ENCODE measurements at places on chromosomes 16 and 17.

DNA sequence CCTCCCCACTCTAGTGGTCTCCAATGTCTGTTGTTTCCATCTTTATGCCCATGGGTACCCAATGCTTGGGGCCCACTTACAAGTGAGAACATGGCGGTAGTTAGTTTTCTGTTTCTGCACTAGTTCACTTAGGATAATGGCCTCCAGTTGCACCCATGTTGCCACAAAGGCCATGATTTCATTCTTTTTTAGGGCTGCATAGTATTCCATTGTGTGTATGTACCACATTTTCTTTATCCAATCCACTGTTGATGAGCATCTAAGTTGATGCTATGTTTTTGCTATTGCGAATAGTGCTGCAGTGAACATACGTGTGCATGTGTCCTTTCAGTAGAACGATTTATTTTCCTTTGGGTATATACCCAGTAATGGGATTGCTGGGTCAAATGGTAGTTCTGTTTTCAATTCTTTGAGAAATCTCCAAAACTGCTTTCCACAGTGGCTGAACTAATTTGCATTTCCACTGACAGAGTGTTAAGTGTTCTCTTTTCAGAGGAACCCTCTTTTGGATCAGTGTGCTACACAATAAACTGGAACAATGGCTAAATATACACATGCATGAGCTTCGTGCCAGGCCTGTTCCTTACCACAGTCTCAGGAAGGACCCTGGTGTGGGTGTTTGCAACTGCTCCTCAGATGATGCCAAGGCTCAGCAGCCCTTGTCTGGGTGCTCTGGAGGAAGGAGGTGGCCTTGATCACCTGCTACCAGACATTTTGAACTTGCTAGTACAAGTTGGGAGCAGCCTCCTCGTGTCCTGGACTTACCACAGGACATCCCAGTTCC lies 34.4 kb downstream of the KNOP1 start:
- no peak for DNase-seq

- no peak for DNase-seq
These were observed 5.0 kb downstream of the CX3CL1 start for GRCh38 chr16:57377080-57377841.

DNA sequence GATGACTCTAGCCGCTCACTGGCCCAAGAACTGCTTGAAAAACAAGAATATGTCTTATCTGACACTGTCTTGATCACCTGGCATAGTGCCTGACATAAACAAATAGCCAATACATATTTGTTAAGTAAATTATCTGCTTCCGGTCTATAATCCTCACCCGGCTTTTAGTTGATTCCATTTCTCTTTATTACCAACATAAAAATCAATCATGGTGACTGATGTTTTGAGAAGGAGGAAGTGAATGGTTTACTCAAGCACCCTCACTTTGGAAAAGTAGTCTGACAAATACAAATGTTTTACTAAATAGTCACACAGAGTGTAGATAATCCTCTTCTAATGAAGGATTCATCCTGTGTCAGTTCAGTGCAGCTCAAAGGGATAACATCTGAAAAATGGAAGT lies 47.0 kb downstream of the SKAP1 start:
- DNase-seq, result no peak

DNA sequence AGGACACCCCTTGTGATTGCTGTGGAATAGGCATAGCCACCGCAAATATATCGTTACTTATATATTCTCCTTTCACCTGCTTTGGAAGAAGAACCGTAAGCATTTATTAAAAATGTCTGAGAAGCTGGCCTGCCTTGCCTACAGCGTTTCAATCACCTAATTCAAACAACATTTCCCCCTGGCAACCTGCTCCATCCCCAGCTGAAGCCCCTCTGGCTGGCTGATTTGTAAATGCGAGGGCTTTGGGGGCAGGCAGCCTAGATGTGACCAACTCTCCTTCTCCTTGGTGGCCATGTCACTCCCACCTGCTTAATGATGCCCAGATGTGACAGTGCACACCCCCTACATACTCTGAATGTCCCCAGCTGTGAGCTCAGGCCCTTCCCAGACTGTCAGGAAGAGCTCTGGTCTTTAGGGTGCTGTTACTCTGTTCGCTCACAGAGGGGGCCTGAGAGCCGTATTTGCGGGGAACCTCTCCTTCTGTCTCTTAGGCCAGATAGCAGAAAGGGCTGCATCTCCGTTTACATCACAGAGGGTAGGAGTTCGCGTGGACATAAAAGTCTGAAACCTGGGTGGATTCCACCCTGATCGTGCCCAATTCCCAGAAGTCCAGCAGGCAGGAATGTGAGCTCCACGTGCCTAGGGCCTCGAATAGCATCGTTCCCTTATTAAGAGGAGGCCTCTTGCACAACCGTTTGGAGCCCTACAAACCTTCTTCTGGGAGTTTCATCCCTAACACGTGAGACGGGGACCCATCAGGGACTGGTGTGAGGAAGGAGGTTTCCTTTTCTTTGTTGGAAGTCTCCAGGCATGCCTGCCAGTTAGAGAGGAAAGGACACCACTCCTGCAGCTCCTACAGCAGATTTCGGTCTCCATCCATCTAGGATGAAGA lies 2.4 kb upstream of the SDK2 start:
- DNase-seq, result no peak

GRCh38 chr16:89004209-89004831 lies 27.3 kb upstream of the CBFA2T3 start:
- DNase-seq, result no peak

DNA sequence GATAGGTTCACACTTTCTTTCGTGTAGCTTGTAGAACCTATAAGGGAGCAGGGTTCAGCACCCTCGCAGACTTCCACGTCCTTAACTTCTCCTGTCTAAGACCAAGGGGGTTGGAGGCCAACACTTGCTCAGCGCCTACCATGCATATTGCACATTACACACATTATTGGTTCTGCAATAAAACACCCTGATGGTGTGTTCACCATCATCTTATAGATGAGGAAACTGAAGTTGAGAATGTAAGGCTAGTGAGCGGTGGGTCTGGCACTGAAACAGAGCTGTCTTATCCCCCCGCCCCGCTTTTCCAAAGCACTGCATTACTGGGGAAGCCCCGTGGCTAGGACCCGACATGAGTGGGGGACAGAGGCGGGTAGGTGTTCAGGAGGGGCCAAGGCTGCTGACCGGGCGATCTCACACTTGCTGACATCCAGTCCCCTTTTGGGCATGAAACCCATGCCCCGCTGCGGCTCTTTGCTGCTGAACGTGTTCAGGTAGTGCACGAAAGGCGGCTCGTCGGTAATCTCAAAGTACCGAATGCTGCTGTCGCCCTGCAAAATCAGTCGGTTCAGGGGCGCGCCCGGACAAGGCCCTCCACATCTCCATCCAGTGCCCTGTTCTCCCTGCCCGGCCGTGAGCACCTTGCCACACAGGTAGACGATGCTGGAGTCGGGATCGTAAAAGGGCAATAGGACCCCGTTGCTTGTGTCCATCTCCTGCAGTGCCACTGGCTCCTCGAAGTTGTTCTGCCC lies 6.2 kb downstream of the CORO6 start:
- DNase-seq, result no peak

DNA sequence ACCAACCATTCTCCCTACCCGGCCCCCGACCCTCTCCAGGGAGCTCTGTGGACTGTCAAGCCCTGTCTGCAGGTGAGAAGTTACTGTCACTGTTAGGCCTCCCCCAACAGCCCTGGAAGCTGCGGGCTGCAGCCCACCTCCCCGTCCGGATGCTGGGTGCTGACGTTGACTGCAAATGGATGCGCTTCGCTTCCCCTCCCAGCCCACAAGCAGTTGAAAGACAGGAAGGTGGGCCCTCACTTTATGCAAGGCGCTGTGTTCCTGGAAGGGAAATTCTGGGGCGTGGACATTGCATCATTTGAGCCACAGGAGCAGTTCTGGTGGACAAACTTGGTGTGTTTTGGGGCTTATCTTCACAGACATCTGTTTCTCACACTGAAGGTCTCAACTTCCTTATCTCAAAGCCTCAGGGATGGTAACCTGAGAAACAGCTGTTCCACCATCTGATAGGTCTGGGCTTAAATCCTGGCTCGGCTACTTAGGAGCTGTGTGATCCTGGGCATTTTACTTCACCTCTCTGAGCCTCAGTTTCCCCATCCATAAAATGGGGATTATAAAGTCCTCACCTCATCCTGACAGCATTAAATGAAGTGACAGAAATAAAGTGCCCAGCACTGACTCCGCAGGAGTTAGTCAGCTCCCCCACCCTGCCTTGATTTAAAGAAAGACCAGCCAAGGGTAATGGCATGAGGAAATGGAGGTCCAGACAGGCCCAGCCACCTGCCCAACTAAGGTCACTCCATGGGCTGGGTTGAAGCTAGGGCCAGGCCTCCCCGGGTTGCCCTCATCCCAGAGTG lies 4.6 kb upstream of the DRC7 start:
- no peak for DNase-seq

DNA sequence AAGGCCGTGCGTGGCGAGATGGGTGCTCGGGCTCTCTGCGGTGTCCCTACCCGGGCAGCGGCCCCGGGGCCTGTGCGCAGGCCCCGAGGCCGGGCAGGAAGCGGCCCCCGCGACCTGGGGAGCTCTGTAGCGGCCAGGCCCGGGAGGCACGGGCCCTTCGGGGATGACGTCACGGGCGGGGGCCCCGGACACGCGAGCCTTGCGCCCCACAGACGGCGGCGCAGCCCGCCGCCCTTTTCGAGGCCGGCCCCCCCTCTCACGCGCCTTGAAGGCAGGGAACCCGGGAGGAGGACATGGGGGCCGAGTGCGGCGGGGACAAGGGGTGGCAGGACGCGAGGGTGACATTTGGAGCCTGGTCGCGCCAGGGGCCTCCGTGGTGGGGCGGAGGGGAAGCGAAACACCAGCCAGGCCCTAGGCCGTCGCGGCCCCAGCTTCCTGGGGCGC lies 1.1 kb downstream of the RAI1 start:
- no peak for DNase-seq

GRCh38 chr16:30488764-30489605 lies 16.4 kb downstream of the ITGAL start:
- DNase-seq, result no peak

GRCh38 chr16:516301-516700 lies 11.2 kb upstream of the CAPN15 start:
- no peak for DNase-seq

- DNase-seq, result no peak
These were observed 2.7 kb upstream of the BHLHA9 start for GRCh38 chr17:1267471-1267943.

DNA sequence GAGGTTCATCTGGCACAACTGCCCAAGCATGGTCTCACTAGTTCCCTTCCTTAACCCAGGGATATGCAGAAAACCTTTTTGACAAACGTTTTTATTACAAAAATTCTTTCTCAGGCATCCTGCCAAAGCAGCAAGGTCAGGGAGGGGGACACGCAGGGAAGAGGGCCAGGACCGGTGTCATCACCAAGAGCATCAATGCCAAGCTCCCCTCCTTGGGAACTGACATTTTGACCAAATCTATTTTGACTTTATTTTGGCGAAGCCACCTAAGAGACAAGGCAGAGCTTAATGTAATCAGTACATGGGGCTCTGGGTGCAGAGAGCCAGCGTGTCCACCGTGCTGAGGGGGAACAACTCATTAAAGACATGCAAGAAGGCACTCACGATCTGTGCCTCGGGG lies 265.2 kb downstream of the CBLN1 start:
- no peak for DNase-seq

DNA sequence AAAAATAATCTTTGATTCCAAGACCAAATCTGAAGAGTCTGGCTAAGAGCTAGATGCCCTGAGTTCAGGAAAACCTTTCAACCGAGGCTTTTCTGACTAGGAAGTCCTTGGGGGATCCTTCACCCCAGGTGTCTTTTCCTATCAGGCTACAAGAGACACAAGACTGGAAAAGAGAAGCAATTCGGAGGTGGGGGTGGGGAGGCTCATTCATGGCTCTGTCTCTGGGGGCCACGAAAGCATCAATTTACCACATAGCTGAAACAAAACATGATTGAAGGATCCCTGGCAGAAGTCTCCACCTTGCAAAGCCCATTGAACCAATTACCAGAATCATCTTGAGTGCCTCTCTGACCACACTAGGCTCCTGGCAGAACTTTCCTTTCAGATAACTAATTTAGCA lies 239.8 kb upstream of the SALL1 start:
- DNase-seq, result no peak

DNA sequence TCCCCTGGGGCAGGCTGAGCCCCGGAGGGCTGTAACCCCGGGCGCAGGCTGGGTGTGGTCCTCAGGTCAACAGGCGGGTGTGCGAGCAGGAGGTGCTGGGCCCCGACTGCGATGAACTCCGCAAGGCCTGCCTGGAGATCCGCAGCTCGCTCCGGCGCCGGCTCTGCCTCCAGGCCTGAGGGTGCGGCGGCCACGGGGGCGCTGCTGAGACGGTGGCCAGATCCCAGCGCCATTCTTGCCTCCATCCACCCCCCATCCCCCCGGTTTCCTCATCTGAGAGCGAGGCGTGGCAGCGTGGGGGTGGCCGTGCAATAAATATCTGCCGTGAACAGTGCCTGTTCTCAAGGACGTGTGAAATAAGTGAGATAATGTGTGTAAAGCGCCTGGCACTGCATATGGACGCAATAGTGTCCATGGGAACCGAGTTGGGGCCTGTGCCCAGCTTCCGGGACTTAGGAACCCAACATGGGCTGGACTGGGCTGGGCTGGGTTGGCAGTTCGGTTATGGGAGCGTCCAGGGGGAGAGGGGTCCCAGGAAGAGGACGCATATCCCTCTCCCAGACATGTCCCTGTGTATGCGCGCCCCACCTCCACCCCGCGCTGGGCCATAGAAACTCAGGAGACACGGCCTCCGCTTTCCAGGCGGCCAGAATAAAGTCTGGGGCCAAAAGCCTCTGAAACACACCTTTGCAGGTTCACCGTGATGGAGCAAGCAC lies 15.0 kb downstream of the ZNF213 start:
- no peak for DNase-seq

- no peak for DNase-seq
These were observed 1.6 kb upstream of the DHRS11 start for GRCh38 chr17:36590082-36590481.

- no peak for DNase-seq
These were observed 16.8 kb downstream of the SMCR8 start for GRCh38 chr17:18331879-18332278.

DNA sequence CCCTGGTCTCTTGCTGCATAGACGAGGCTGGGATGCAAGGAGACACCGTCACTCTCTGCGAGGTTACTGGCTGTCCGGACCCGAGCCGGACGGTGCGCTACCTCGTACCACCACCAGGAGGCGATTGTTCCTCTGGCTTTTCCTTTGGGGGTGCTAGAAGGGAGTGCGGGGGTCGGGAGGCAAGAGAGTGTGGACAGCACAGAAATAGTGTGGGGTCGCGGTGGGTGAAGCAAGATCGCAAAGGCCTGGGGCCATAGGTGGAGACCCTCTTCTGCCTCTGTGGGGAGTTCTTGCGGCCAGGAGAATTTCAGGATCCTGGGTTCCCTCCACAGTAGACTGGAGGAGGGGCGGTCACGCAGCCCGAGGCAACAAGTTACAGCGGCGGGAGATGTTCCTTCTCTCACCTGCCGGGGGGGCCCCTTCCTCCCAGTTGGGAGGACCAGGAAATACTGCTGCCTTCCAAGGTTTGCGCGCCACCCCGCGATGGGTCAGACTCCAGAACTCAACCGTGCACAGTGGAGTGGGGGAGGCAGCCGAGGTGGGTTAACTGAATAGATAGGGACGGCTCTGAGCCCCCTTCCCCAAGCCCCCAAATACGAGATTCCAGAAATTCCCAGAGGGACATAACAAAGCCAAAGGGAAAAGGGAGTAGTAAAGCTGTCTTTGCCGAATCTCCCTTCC lies 6.9 kb downstream of the PHOSPHO1 start:
- no peak for DNase-seq

GRCh38 chr16:51763072-51763661 lies 612.1 kb upstream of the SALL1 start:
- no peak for DNase-seq

GRCh38 chr17:75615301-75615700 lies 17.9 kb upstream of the SMIM5 start:
- DNase-seq, result no peak
